ENCODE measurements at places on chromosomes 3 and 15. TPM values are rescaled to one million over a fixed set of nuclear protein-coding genes. Genes with fewer than 3 reads are reported as not detected.

Gene EPHB1
- 16.3 TPM for total RNA-seq

DNA sequence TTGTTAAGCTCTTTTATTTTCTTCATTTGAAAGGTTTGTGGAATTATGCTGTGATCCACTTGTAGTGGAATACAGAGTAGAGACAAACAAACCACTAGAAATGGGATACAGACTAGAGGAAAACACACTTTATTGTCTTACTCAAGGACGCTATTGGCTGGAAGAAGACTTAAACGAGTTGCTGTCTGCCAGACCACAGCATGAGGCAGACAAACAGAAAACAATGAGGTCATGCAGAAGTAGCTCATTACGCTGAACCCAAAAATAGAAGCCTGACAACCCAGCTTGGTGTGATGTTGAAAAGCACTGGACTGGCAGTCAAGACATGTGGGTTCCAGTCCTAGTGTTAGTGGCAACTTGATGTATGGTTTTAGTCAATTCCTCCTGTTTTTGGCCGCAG is 62.4 kb upstream of the P3H2 start:
- H3K4me1 ChIP-seq, result peaks cover 3% of the 10 kb centered on the region
- no peak overlapping the region for H3K4me3 ChIP-seq
- peaks cover 1% of the 10 kb centered on the region for H3K27me3 ChIP-seq
- peak overlapping the region; percentile 8 for H3K27ac ChIP-seq
- no peaks in the 10 kb centered on the region for H3K36me3 ChIP-seq
- DNase-seq, result no peak

GRCh38 chr15:72782274-72783003 is 1.1 kb downstream of the ADPGK start:
- H3K4me3 ChIP-seq, result peak overlapping the region; percentile 99
- H3K27me3 ChIP-seq, result peaks cover 7% of the 10 kb centered on the region
- no peak for DNase-seq
- no peaks in the 10 kb centered on the region for H3K36me3 ChIP-seq

DNA sequence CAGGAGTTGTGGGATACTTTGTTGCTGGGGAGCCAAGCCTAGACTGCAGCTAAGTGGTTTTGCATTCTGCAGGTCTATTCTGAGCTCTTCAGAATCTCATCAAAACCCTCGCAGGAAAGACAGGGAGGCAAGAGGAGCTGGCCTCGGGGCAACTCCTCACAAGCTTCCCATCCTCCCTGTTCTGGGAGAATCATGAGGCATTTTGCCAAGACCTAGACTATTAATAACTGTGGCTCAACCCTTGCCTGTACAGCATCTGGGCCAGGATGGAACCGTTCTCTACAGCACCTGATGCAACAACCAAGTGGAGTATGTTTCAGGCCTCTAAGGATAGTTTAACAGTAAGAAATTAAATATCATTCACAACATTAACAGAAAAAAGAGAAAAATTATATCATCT is 20.2 kb upstream of the SLC6A20 start:
- peaks cover 12% of the 10 kb centered on the region for H3K36me3 ChIP-seq
- H3K27me3 ChIP-seq, result no peaks in the 10 kb centered on the region
- H3K4me3 ChIP-seq, result no peak overlapping the region
- no peak for DNase-seq
- no peaks in the 10 kb centered on the region for H3K4me1 ChIP-seq

GRCh38 chr3:114144909-114145688 is 33.8 kb downstream of the DRD3 start:
- H3K36me3 ChIP-seq, result no peaks in the 10 kb centered on the region
- no peaks in the 10 kb centered on the region for H3K27me3 ChIP-seq
- DNase-seq, result no peak
- H3K4me1 ChIP-seq, result no peaks in the 10 kb centered on the region
- no peak overlapping the region for H3K27ac ChIP-seq

DNA sequence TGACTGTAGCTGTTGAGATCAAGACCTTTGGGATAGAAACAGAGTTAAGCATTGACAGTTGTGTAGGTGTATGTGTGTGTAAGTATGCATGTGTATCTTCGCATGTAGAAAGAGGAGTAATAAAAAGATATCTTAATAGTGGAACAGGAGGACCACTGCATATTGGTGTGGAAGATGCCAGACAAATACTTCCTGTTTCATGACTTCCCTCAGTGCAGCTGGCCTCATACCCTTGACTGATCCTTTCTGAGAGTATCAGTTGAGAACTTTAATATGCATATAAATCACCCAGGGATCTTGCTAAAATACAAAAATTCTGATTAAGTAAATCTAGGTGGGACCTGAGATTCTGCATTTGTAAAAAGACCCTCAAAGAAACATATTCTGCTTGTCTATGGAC is 8.5 kb upstream of the ZBED2 start:
- H3K4me1 ChIP-seq, result no peaks in the 10 kb centered on the region
- no peak for DNase-seq
- no peaks in the 10 kb centered on the region for H3K36me3 ChIP-seq
- no peaks in the 10 kb centered on the region for H3K27me3 ChIP-seq
- no peak overlapping the region for H3K4me3 ChIP-seq
- H3K27ac ChIP-seq, result no peak overlapping the region

- no peak overlapping the region for H3K4me3 ChIP-seq
- DNase-seq, result no peak
- H3K27me3 ChIP-seq, result no peaks in the 10 kb centered on the region
- H3K27ac ChIP-seq, result no peak overlapping the region
- peaks cover 2% of the 10 kb centered on the region for H3K4me1 ChIP-seq
- H3K36me3 ChIP-seq, result no peaks in the 10 kb centered on the region
These were observed 46.0 kb downstream of the SLC7A14 start for GRCh38 chr3:170539897-170540296.

GRCh38 chr15:56892659-56893363 is 25.6 kb upstream of the TCF12 start:
- H3K27ac ChIP-seq, result no peak overlapping the region
- DNase-seq, result no peak
- H3K27me3 ChIP-seq, result peaks cover 2% of the 10 kb centered on the region
- no peaks in the 10 kb centered on the region for H3K36me3 ChIP-seq
- peaks cover 18% of the 10 kb centered on the region for H3K4me1 ChIP-seq

GRCh38 chr15:38275959-38276358 is 23.3 kb downstream of the SPRED1 start:
- no peak overlapping the region for H3K27ac ChIP-seq
- no peaks in the 10 kb centered on the region for H3K36me3 ChIP-seq
- no peak overlapping the region for H3K4me3 ChIP-seq
- H3K27me3 ChIP-seq, result no peaks in the 10 kb centered on the region

- no peaks in the 10 kb centered on the region for H3K4me1 ChIP-seq
- H3K4me3 ChIP-seq, result no peak overlapping the region
- no peak overlapping the region for H3K27ac ChIP-seq
- no peaks in the 10 kb centered on the region for H3K27me3 ChIP-seq
- no peaks in the 10 kb centered on the region for H3K36me3 ChIP-seq
These were observed 200.9 kb downstream of the MCTP2 start for GRCh38 chr15:94432279-94432678.

DNA sequence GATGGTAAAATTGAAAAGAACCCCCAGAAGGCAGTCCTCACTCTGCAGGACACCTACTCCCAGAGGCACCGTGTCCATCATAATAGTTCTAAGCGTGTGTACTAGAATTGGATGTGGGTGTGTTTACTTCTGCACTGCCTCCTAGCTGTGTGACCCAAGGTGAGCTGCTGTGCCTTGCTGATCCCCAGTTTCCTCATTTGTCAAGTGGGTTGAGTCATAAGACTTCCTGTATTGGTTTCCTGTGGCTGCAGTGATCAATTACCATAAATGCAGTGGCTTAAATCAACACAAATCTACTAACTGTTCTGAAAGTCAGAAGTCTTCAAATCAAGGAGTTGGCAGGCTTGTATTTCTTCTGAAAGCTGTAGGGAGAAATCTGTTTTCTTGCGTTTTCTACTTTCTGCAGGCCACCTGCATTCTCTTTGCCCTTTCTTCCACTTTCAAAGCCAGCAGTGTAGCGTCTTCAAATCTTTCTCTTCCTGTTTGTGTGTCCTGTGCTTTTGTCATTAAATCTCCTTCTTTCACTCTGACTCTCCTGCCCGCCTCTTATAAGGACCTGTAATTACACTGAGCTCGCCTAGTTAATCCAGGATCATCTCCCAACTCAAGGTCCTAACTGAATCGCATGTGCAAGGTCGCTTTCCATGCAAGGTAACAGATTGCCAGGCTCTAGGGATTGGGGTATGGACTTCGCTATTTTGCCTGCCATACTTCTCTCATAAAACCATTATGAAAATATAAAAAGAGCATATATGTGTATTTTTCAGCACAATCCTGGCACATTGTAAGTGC is 59.0 kb downstream of the RORA start:
- peak overlapping the region; percentile 92 for H3K27ac ChIP-seq
- H3K36me3 ChIP-seq, result no peaks in the 10 kb centered on the region
- H3K4me3 ChIP-seq, result no peak overlapping the region
- H3K4me1 ChIP-seq, result peaks cover 41% of the 10 kb centered on the region

DNA sequence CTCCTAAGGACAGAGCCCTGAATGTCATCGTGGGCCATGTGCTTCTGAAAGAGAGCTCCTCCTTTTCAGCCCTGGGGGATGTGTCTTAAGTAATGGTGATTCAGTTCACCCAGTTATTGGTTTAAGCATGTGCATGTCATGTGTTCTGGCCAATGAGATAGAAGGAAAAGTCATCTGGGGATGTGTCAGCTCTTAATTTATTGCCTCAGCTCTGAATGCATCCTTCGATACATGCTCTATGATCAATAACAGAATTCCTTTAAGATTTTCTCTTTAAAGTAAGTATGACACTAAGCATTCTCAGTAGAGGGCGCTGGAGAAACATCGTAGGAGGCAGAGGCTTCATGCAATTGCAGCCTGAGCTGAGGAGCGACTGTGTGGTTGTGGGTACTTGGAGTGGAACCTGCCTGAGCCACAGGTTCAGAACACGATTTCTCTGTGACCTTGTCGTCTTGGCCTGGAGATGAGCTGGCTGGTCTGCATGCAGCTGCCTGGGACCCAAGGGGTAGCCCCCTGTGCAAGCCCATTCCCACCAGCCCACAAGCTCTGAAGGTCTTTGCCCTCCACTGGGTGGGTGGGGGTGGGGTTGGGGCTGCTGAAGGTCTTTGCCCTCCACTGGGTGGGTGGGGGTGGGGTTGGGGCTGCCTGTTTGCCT is 69.5 kb downstream of the C3orf38 start:
- peak; percentile 60 for DNase-seq
- H3K27me3 ChIP-seq, result no peaks in the 10 kb centered on the region
- H3K27ac ChIP-seq, result no peak overlapping the region
- no peak overlapping the region for H3K4me3 ChIP-seq

Data from glutamatergic neuron (in vitro differentiated cells).